ENCODE measurements at places on chromosomes 16 and 17.
A peak's percentile ranks its signal among the peaks of the same experiment; 100 is the strongest.

- no peak for DNase-seq
These were observed 23.7 kb downstream of the CDH1 start for GRCh38 chr16:68760671-68761275.

- DNase-seq, result no peak
These were observed 83.5 kb upstream of the TNRC6A start for GRCh38 chr16:24645739-24646645.

DNA sequence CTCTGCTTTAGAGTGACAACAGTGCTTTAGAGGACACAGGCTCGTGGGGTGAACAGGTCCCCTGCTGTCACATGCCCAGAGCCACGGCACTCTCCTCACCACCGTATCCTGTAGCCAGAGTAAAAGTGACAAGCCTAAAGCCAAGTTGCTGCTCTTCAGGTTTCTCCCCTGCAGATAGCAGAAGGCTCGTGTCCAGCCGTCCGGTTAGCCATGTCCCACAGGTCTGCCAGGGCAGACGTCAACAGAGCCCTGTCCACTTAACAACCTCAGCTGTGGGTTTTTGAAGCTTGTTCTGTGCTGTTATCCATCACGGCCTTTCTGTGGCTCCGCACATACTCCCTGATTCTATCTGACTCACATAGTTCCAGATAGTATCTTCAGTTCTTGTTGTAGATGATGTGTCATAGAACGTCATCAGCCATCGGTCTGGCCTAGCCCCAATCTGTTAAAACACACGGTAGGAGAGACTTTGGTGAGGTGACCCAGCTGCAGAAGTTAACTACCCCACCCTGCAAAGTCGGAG is 100.7 kb downstream of the SOCS1 start:
- no peak for DNase-seq

DNA sequence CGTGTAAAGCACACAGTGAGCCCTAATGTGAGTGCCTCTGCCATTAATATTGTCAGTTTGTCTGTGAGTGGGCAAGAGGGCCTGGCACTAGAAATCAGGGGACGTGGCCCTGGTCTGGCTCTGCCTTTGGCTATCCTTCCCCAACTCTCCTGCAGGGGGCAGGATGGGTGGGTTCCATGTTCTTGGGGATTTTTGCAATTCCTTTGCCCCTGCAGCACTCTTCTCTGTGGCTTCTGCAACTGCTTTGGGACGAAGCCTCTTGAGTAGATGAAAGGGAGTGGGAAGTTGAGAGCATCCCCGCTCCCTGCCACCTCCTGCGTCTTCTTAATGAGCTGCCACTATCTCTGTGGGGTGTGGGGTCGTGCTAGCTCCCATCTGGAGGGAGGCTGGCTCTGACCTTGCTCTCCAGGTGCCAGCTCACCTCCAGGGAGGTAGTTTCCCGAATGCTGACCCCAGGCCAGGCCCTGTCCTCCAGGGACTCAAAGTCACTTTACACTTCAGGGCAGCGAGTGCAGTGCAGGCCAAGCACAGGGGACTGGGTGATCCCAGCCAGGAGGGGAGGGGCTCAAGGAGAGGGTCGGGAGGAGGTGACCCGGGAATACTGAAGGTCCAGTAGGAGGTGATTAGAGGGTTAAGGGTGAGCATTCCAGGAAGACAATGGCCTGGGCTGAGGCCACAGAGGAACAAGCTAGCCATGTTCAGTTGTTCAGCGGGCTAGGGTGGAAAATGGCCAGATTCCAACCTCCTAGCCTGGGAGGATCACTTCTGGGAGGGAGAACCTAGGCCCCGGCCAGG is 121.0 kb upstream of the NLRP1 start:
- no peak for DNase-seq

DNA sequence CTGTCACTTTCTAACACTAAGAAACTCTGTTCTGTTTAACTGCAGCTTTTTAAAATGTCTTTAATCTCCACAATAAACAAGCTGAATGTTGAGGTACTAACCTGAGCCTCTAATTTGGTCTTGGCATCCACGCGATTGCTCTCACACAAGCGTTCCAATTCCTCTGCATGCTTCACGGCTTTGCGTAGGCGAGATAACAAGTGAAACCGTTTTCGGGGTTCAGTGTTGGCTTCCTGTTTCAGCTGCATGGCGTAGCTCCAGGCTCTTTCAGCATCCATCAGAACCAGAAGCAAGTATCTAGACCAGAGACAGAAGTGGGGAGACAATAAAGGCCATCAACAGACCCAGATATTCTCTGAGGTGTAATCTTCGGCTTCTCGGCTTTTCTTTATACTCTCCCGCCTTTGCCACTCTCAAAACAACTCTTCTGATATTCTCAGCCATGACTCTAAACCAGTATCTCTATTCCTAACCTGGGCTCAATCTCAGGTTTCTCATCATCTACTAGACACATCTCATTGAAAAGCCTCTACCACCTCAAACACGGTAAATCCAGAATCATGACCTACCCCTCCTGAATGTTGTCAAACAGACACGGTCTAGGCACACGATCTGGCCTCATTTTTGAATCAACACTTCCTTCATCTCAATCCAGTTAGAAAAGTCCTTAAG is 8.3 kb downstream of the SRP68 start:
- no peak for DNase-seq

- no peak for DNase-seq
These were observed 77.7 kb downstream of the NETO2 start for GRCh38 chr16:47065766-47066688.

DNA sequence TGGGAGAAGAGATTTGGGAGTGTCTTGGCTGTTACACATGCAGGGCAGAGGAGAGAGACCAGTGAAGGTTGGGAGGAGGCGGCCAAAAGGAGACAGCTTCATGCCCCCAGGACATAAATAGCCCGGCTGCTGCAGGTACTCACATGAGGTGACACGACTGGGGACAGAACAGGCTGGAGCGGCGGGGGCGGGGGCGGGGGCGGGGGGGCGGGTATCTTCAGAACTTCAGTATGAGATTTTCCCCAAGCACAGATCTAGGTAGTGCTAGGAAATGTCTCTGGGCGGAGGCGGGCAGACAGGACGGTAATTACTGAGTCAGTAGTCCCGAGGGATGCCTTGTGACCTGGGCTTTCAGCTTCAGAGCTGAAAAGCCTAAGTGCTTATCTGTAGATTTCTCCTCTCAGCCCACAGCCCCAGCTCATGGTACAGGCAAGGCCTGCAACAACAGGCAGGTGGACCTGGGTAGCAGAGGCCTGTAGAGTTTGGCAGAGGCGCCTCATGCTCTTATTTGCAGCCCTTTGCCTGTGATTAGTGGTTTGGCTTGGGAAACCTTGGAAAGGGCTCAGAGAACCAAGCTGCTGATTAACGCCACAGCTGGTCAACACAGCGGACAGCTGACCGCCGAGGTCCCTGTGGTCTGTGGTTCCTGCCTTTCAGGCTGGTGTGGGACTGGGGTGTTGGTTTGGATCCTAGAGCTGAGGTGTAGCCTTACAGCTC is 24.5 kb downstream of the UNK start:
- no peak for DNase-seq

- DNase-seq, result no peak
These were observed 47.1 kb downstream of the LITAF start for GRCh38 chr16:11539641-11540050.

DNA sequence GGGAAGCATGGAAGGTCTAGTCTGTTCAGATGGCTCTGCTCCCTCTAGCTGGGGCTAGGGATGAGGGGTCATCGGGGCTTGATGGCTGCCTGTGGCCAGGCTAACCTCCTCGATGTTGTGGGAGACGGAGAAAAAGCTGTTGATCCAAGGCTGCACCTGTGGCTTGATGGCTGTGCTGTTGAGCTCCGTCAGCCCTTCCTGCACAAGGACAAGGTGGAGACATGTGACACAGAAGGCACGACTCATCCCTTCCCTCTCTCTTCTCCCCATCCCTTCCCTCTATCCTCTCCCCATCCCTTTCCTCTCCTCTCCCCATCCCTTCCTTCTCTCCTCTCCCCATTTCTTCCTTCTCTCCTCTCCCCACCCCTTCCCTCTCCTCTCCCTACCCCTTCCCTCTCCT is 28.2 kb downstream of the FCSK start:
- DNase-seq, result no peak

DNA sequence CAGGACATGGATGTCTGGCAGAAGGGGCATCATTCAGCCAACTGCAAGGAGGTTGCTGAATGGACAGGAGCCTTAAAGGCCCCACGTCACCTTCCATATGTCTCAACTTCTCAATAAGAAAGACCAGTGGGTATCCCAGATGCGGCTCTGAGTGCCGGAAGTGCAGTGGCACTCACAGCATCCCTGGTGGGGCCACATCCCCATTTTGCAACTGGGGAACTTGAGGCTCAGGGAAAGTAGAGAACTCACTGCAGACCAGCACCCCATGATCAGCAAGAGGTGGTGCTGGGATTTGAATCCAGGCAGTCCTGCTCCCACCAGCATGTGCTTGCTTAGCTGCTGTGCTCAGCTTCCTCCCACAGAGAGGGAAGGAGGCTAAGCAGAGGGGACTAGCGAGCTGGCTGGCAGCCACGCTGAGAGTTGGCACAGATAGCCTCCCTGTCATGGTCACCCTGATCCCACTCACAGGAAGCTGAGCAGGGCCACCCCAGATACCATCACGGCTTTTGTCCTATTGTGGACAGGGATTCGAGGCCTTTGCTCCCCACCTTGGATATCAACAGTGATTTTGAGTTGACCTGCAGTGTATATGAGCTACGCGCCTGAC is 294.2 kb upstream of the FOXF1 start:
- DNase-seq, result no peak

DNA sequence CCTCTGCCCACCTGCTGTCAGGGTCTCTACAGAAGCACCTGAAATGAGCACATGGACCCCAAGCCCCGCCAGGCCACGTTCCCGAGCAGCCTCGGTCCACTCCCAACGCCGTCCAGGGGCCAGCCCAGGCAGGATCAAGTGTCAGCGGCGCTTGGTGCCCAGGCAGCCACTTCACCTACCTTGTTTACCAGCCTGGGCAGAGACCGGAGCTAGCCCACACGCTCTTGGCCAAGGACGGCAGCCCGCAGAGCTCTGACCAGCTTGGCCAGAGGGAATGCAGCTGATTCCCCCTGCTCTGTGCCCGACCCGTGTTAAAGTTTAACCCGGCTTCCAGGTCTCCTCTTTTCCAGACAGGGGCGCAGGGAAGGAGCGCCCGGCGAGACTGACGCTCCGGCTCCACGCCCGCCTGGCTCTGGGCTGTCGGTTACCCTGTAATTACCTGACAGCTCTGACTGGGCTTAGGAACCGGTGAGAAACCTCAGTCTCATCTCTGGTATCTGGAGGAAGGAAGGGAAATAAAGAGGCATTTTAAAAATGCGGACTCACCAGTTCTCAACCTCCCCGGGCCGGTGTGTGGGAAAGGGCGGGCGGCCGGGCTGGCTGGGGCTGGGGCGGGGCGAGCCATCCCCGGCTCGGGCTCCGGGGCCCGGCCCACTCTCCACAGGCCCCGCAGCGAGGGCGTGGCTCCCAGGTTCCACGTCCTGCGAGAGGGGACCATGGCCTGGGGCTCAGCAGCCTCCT is 4.6 kb downstream of the KIFC3 start:
- DNase-seq, result no peak

- no peak for DNase-seq
These were observed 1.2 kb downstream of the CCDC137 start for GRCh38 chr17:81667754-81668153.

DNA sequence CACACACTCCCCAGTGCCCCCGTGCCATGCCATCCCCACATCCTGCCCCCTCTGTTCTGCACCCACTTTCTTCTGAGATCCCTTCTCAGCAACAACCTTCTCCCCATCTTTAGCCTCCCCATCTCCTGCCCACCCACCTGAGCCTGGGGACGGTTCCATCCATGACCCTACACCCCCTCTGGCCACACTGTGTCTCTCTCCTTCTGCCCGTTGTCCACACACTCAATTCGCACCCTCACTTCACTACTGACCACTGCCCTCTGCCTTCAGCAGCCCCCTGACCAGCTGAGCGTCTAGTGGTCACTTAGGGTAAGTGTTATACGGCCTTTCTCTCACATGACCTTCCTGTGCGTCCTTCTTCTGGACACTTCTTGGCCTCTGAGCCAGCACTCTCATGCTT is 6.1 kb downstream of the ARHGAP27 start:
- DNase-seq, result no peak

GRCh38 chr17:55513885-55514590 is 2.8 kb upstream of the SMIM36 start:
- peak; percentile 52 for DNase-seq

DNA sequence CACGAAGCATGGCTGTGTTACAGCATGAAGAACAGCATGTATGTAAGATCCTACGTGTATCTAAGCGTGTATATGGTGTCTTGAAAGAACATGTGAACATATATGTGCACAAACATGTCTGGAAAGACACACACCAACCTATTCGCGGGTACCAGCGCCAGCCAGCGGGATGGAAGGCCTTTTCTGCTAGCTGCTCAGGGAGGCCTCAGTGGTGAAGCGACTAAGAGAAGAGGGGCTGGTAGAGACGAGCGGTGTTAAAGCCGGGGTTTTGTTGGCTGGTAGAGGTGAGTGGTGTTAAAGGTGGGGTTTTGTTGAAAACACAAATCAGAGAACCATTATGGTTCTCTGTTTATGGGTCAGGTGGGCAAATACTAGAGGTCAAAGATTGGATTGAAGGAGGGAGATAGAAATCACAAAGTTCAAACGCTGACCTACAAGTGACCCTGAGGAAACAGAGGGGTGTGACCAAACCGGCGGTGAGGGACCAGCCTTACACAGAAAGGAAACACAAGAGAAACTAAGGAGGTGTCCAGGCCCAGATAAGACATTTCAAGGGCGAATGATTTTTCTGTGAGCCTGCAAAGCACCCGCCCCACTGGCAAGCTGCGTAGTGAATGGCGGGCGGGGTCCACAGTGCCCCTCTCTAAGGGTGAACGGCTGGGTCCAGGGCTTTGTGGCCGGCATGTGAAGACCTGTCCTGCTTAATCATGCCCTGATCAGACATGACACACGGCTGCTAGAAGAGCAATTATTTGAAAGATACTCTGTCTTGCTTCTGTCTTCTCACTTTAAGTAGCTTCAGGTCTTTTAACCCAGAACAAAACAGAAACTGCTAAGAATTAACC is 8.1 kb downstream of the ZCCHC14 start:
- no peak for DNase-seq

DNA sequence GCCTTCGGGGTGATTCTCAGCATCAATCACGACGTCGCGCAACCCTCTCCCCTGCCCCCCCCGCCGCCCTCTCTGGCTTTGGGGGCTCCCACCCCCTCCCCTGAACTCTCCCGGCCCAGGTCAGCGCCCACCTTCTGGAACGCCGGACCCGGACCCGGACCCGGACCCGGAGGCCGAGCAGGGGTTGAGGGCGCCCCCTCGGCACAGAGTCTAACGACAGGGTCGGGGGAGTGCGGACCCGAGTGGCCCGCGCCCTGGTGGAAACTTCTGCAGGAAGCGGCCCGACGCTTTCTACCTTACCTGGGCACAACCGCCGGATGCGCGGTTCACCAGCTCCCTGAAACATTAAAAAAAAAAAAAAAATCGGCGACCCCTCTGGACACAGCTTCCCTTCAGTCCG is 16.2 kb downstream of the SALL1 start:
- DNase-seq, result no peak

GRCh38 chr17:9228408-9229159 is 207.3 kb downstream of the NTN1 start:
- DNase-seq, result no peak

- DNase-seq, result no peak
These were observed 7.7 kb upstream of the TUBG2 start for GRCh38 chr17:42651392-42651791.
